Activated gamma-delta T cell (primary cell): ENCODE measurements at places on chromosomes 6 and 20.

DNA sequence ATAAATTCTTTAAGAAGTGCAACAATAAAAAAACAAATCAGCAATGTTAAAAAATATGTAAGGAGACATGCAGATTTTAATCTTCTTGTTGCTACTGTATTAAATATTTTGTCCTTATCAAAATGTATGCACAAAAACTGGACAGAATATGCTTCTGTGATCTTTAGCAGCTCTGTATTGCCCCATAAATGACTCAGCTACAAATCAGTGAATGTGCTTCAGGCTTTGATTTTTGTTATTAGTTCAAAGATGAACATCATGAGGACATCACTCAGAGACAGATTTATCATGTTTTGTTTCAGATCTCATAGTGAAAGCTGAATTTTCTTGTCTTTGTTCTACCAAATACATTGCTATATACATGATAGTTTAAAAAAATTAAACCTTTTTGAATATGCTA lies 312.4 kb downstream of the GRIK2 start:
- DNase-seq, result no peak

DNA sequence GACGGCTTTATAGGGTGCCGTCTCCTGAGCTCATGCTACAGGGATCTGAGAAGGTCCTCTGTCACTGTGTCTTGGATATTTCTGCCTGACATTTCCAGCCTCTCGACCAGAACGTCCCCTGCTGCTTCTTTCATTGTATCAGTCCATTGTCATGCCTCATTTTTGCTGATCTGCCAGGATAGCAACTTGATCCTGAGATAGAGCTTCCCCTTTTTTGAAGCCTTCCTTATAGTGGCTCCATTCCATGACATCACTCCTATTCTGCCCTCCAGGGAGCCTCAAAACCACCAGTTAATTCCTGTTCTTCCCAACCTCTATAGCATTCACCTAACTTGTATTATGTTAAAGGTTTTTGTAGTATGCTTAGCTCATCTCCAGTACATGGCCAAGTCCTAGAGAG lies 431.8 kb upstream of the NOX3 start:
- no peak for DNase-seq

- DNase-seq, result no peak
Measured at GRCh38 chr6:23179994-23180393, 610.6 kb downstream of the HDGFL1 start.

DNA sequence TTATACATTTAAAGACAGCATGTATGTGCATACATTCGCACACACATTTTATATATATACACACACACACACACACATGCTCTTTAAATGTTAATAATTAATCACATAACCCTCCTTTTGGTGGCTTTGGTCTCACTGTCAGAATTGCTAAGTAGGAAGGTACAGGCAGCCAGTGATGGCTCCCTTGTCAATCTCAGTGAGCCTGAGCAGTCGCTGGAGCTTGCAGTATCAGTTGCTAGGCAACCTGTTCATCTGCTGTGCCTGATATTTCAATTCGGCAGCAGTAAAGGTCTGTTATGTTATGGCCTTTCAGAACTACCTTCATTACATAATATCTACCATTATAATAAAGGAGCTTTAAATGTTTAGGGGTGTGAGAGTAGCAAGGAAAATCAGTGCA lies 374.3 kb downstream of the LMBRD1 start:
- DNase-seq, result no peak

GRCh38 chr6:8400663-8401062 lies 34.7 kb downstream of the SLC35B3 start:
- DNase-seq, result no peak

- no peak for DNase-seq
Measured at GRCh38 chr6:71299541-71300470, 11.2 kb downstream of the OGFRL1 start.

GRCh38 chr20:11697055-11697454 lies 220.6 kb upstream of the BTBD3 start:
- DNase-seq, result no peak

DNA sequence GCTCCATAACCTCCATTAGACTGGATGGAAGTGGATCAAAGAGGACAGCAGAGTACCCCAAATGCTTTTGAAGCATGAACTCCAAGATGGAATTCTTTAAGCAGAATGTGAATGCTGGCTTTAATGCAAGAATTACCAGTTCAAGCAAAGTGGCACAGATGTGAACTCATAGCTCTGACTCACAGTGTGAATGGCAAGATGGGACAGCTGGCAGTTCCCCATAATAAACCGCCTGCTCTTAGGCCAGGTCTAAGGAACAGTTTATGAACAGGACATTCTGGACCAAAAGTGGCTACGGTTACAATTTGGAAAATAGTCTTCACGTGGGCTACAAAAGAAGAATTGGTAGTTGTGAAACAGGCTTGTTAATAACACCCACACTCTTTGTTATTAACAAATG lies 76.5 kb downstream of the SPTLC3 start:
- DNase-seq, result no peak

DNA sequence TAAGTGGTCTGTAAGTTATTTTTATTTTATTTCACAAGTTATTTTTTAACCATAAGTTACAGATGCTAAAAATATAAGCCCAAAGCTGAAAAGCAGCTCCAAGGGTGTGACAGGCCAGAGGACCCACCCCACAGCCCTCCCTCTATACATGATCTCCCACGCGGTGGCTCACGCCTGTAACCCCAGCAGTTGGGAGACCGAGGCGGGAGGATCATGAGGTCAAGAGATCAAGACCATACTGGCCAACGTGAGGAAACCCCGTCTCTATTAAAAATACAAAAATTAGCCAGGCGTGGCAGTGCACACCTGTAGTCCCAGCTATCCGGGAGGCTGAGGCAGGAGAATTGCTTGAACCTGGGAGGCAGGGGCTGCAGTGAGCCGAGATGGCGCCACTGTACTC lies 32.2 kb downstream of the COL11A2 start:
- DNase-seq, result no peak

- no peak for DNase-seq
Measured at GRCh38 chr20:45630371-45630770, 713 bp downstream of the WFDC9 start.

DNA sequence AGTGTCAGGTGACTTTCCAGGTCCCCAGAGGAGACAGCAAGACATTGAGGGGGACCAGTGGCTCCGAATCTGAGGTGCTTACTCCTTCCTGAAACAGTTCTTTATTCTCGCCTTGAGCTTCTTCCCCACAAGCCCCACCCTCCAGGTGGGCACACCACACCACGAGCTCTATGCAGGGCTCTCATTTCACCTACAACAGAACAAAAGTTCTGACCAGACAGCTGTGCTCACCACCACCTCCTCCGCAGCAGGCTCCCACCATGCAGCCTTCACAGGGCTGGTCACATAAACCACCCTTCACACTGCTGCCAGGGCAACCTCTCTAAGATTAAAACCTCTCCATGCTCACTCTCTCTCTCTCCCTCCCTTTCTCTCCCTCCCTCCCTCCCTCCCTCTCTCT lies 384.5 kb upstream of the ARID1B start:
- DNase-seq, result no peak

DNA sequence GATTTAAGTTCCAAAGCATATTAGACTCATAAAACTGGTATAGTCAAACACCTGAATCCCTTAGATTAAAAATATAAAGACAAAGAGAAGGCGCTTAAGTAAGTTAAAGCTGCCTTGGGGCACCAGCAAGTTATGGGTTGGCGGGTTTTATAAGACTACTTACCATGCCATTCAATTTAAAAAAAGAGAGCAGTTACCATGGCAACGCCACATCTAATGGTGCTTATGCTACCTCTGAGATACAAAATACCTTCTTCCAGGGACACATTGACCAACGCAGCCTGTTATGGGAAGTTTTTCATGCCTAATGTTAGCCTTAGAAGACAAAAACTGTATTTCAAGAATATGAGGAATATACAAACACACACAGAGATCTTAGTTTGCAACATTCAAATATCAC lies 713.6 kb downstream of the RNF144B start:
- no peak for DNase-seq

GRCh38 chr6:49257549-49257948 lies 205.5 kb downstream of the MMUT start:
- no peak for DNase-seq

DNA sequence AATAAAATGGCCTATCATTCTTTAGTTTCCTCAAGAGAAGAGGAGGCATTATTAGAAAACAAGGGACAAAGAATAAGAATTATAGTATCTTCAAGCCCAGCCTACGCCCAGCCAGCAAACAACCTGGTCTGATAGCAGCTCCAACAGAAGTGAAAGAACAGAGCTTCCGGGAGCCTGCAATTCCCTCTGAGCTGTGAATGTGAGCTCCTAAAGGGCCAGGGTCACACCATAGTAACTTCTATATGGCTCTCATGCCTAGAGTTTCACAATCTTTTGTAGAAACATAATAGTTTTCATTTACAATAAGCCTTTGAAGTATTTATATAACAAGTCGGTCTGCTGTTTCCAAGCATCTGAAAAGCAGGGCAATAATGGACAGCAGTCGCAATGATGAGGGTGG lies 116.5 kb downstream of the SMLR1 start:
- DNase-seq, result no peak

DNA sequence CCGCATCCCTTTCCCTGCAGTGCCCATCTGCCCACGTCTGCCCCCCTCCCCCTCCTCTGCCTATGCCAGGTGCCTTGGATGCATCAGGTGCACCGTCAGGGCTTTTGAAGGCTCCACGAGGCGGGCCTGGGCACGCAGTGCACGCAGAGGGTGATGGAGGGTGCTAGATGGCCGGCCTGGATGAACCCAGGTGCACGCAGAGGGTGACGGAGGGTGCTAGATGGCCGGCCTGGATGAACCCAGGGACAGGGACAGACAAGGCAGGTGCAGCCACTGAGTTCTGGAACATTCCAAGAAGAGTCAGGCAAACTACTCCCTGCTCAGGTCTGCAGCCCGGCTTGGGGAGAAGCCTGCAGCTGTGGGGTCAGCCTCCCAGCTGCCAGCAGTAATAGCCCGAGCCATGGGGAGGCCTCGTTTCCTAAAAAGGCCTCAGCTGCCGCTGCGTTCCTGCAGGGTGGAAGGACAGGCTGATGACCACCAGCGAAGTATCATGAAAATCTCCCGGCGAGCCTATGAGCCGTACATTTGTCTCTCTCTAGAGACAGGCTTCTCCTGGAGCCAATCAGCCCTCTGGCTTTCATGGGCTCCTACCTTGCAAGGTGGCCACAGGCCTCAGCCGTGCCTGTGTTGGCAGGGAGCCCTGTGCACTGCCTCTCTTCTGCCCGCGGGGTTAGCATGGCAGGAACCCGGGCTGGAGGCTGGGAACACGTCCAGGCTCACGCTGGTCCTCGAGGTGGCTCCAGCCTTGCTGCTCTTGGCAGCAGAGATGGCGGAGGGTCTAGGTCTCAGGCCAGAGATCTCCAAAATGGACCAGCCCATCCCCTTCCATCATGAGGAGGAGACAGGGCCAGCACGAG lies 29.6 kb downstream of the NTSR1 start:
- no peak for DNase-seq
